ENCODE measurements at places on chromosomes 13 and 19.
A peak's percentile ranks its signal among the peaks of the same experiment; 100 is the strongest.

DNA sequence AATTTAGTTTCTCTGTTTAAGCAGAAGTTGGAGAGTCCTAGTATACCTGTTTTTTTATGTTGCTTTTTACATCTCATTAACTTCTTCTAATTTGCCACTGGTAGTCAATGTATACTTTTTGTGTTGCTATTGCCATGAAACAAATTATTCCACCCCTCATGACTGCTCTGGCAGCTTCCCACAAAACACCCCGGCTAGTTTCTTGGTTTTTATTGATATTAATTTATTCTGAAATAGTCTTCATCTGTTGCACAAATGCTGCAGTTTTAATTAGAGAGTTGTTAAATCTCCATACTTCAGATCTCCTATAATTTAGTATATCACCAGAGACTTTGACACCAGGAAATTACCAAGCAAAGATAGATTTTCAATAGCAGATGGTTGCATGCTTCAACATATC lies 1159.3 kb upstream of the PRR20A start:
- no peak for DNase-seq

GRCh38 chr13:50842251-50842989 lies 1.1 kb downstream of the DLEU7 start:
- no peak for DNase-seq

GRCh38 chr19:58559275-58560006 lies 1.0 kb upstream of the UBE2M start:
- peak; percentile 91 for DNase-seq

DNA sequence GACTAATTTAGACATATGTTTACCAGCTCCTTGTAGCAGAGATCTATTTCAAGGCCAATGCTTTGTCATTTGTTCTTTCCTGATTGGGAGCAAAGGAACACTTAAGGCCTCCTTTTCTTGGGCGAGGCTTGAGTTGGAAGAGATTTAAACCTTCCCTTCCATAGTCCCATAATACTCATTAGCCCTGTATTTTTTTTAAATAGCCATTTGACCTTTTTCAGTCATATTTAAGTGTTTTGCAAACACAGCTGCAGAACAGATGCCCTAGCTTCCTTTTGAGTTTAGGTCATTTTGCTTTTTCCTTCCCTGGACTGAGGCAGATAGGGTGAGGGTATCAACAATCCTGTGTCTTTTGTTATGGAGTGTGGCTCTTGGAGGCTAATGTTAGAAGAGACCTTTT lies 198.3 kb downstream of the NBEA start:
- DNase-seq: no peak

DNA sequence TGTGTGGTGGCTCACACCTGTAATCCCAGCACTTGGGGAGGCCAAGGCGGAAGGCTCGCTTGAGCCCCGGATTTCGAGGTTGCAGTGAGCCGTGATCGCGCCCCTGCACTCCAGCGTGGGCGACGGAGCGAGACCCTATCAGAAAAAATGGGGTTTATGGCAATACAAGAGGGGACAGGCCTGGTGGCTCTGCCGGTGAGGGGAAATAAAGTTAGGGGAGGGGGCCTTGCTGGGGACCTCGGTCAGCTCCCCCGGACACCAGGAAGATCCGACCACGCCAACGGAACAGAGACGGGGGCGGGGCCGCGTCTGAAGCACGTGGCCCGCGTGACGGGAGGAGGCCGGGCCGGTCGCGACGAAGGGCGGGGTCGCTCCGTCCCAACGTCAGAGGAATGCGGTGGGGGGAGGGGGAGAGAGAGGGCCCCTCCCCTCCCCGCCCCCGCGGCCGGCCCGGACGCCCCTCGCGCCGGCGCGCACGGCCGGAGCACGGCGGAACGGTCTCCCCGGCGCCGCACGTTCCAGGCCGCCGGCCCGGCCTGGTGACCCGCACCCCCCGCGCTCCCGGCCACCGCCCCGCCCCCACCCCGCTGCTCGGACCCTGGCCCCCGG lies 1.9 kb upstream of the HNRNPL start:
- peak; percentile 93 for DNase-seq

GRCh38 chr13:51995677-51996551 lies 15.3 kb downstream of the ATP7B start:
- DNase-seq: no peak

DNA sequence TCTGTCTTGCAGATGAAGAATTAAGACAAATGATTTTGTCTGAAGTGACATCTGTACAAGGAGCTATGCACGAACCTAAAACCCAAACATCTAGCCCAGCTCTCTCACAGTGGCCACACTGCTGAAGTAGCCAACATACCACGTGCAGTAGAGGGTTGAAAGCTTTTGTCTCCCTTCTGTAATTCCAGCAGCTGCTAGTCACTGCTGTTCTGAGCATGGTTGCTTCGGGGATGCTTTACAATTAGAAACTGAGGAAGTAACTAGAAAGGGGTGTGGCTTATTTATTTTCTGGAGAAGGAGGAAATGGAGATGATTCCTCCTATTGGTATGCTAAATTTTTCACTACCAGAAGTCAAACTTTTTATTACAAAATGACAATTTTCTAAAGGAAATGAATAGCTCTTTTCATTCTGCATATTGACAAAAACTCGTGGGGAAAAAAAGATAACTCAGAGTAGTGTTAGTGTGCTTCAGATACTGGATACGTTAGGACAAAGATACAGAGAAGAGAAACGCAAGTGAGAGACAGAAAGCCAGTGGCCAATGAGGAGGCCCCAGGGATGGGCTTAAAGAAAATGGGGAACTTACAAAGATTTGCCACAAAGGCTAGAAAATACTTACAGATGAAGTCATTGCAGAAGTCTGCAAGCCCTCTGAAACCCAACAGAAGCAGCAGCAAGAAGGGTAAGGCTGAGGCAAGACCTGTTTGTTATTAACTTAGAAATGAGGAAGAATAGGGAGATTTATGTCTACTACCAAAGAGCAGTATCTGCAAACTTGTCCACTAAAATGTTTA lies 192.7 kb upstream of the MIR17HG start:
- DNase-seq: no peak

DNA sequence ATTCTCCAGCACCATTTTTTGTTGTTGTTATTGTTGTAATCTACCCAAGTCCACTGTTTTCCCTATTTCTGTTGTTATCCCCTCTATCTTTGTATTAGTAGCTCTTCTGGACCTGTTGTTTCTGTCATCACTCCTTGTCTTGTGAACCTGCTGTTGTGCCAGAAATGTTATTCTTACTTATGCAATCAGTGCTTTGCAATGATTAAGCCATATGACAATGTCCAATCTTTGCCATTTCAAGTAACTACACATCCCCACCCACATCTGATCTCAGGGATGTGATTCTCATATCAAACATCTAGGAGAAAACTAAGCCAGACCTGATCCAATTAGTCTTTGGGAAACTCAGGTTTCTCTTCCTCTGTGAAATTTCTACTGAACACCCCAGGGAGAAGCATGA lies 472.6 kb upstream of the KLHL1 start:
- DNase-seq: no peak

- peak; percentile 46 for DNase-seq
Measured at GRCh38 chr19:19081642-19082151, 17.9 kb downstream of the SLC25A42 start.

DNA sequence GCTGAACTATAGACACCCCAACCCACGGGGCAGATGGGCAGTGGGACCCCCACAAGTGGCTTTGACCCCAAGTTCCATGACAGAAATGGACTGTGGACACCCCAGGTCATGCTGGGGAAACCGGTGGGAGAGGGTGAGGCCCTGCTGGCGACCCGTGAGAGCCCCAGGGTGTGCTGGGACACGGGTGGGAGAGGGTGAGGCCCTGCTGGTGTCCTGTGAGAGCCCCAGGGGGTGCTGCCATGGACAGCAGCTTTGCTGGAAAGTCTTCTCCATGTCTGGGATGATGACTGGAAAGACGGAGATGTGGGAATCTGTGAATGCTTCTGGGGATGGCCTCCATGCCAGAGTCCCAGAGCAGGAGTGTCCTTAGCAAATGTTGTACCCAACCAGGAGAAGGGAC lies 148.4 kb downstream of the URI1 start:
- DNase-seq: no peak

DNA sequence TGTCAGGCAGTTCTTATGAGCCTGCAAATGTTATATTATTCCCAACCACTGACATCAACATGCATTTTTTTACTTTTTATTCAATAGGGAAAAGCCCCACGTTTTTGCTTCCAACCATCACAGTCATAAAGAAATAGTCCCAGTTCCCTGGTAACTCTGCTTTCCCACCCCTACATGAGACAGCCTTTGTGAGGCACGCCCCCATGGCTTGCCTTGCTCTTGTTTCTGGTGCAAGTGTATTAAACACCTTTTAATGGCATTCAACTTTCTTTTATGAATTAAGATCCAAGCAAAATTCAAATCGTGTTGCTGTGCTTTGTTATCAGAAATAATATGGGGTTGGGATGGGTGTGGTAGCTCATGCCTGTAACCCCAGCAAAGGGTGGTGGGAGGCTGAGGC lies 54.2 kb upstream of the ZNF429 start:
- no peak for DNase-seq

DNA sequence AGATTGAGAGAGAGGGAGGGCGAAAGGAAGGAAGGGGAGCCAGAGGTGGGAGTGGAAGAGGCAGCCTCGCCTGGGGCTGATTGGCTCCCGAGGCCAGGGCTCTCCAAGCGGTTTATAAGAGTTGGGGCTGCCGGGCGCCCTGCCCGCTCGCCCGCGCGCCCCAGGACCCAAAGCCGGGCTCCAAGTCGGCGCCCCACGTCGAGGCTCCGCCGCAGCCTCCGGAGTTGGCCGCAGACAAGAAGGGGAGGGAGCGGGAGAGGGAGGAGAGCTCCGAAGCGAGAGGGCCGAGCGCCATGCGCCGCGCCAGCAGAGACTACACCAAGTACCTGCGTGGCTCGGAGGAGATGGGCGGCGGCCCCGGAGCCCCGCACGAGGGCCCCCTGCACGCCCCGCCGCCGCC lies at the start of gene TNFSF11:
Gene TNFSF11, plus strand, starts transcription at position 142 of the 400 bp plus-strand sequence. Its CDS starts 152 bp downstream, at position 294.
- DNase-seq: no peak

DNA sequence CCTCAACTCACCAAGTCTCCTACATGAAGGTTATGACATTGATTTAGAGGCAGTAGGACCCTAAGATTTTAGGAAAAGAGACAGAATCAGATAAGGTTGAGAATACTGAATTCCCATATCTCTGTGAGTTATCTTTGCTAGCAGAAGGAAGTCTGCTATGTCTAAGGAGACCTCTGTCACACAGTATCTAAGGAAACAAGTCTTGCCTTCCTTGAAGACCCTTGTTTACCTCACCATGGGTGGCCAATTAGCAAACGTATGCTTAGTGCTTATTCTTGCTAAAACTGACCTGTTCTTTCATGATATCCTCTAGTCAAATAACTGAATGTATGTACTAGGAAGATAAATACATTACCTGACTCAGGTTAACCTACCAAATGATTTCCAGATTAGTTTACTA lies 855.4 kb upstream of the SLITRK1 start:
- DNase-seq: no peak

GRCh38 chr13:40028446-40028845 lies 373.0 kb downstream of the COG6 start:
- DNase-seq: no peak

DNA sequence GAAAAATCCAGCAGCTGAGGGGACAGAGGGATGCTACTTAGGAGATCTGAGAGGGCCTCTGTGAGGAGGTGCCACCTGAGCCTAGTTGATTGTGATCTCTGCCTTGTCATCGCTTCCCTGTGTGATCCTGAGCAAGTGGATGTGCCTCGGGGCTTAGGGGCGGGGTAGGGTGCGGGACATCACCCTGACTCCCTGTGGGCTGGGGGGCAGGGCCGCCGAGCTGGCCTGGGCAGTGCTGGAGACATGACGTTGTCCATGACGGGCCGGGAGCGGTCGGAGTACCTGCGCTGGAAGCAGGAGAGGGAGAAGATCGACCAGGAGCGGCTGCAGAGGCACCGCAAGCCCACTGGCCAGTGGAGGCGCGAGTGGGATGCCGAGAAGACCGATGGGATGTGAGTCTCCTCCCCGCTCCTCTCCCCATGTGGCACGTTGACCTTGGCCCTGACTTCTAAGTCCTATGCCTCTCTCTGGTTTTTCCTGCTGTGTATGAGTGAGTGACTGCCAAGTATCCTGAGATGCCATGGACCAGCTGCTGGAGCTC lies 8.2 kb upstream of the INAFM1 start:
- DNase-seq: no peak

DNA sequence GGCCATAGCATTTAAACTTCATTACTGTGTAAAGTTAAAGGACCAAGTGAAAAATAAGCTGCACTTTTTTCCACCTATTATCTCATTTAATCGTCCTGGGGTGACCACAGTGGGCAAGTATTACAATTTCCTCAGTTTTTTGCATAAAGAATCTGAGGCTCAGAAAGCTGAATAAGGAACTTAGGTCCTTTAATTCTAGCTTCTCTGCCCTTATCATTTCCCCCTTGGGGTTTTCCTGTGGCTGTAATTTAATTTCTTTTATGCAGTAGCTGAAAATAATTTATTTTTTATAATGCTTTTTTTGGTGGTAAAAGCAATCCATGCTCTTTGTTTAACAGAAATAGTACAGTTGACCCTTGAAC lies 59.8 kb upstream of the RCBTB2 start:
- DNase-seq: no peak
